NCI-H2171 (cell line): ENCODE measurements at places on chromosomes 16 and 17.

- DNase-seq, result no peak
Measured at GRCh38 chr16:70753228-70753627, 47.7 kb downstream of the VAC14 start.

DNA sequence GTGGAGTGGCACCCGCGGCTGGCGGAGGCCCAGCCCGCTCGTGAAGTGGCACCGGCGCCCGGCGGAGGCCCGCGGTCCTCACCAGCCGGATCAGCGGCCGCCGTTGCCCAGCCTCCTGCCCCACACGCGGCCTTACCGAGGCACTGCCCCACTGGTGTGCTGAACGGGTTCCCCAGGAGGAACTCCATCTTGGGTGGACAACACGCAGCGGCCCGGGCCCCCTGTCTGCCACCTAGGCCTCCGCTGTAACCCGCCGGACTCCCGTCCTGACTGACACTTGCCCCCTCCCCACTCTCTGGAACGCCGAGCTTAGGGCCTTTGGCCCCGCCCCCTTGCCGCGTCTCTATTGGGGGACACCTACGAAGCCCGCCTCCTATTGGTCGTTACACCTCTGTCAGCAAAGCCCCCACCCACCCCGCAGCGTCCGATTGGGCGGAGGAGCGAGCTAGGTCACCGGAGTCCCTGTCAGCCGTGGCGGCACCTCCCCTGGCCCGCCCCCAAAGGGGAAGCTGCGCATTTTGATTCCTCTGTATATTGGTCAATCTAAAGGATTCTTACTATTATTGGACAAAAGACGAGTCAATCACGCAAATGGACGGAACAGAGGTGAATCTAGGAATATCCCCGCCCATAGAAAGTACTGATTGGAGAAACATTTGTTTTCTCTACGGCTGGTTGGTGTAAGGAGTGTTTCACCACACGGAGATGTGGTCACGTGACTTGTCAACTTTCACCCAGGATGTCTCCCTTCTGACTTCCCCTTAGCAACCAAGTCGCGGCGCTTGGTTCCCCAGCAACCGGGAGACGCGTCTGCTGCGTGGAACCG lies at the start of the genes DRC3 and TOM1L2:
DRC3 (plus strand) TSS at position 737 of the 826 bp plus-strand sequence. CDS start 4,737 bp downstream, outside the sequence.
TOM1L2 (minus strand) TSS at position 275 of the 826 bp plus-strand sequence; CDS start at position 188, 87 bp downstream.
- DNase-seq, result peak; percentile 100

GRCh38 chr17:42697108-42697811 lies 14.9 kb downstream of the CNTNAP1 start:
- DNase-seq, result no peak

- DNase-seq, result no peak
Measured at GRCh38 chr16:49596648-49597291, 223.2 kb downstream of the C16orf78 start.
